RKO (cell line): ENCODE measurements at places on chromosomes 4 and X.

DNA sequence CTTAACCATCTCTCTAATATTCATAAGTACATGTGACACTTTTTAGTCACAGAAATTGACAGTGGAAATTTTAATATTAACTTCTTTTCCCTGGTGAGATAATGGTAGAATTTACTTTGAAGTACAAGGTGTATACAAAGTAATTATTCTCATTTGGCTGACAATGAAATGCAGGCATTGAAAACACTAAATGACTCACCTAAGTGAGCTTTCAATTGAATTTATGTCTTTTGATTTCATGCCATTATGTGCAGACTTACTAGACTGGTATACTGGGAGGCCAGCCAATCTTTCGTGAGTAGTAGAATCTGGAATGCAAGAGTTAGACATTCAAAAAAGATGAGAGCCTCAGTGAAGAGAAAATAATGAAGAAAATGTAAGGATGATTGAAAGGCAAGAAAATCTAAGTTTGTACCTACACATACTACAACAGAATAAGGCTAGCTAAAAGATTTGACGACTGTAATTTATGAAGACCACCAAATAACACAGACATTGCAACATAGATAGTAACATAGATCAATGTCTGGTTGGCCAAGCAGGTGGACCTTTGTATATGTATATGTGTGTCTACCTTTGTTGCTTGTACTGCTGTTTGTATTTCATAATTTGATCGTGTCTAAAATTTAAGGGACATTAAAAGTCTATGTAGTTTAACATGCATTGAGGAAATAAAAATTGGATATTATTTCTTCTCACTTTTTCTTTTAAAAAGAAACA lies 459.7 kb downstream of the IL15 start:
- peak; percentile 83 for DNase-seq

GRCh38 chrX:112826023-112826422 lies 14.6 kb downstream of the AMOT start:
- DNase-seq: no peak

- no peak for DNase-seq
These were observed 8.4 kb downstream of the TMEM271 start for GRCh38 chr4:567457-568350.

GRCh38 chr4:113637363-113637762 lies 124.2 kb downstream of the CAMK2D start:
- DNase-seq: no peak

DNA sequence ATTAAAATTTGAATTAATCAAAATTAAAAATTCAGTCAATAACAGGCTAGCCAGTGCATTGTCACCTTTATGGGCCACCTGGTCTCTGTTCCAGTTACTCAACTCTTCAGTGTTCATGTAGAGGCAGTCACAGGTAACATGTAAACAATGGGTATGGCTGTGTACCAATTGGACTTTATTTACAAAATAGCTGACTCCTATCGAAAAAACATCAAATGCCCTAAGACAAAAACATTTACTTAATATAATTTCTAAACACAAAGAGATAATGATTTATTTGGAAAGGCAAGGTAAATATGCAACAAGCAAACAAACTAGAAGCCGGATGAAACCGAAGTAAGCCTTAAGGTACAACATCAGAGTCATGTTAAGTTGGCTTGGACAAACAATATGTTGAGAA lies 8.8 kb downstream of the TMEM150C start:
- DNase-seq: no peak

GRCh38 chr4:42399393-42399792 lies 2.1 kb downstream of the SHISA3 start:
- no peak for DNase-seq

DNA sequence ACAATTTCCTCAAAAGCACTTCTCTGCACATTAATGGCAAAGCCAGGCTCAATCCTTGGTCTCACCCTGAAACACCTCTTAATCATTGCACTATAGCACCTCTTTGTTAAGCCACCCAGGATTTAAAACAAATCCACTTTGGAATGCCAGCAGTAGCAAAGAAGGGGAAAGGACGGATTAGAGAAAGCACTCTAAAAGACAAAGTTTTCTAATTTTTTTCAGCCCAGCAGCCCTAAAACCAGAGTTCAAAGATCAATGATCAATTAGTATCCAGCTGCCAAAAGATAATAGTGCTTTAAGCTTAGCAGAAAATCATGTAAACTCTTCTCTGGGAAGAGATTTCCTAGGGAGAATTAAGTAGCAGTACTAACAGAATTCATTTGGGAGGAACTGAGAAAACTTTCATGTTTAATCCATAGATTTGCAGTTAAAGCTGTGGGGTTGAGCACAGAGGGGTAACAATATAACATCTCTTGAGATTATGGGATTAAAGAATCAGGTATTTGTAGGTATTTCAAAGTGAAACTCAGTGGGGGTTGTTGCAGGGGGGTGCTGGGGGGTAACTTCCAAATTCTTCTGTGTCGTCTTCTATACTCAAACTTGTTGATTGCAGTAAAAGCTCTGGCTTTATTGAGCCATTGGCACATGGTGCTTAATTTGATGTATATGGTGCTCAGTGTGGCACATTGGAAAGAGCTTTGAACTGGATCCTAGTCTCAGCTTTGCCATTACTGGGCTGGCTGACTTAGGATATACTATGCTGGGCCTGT lies 61.8 kb downstream of the LRRC66 start:
- no peak for DNase-seq

DNA sequence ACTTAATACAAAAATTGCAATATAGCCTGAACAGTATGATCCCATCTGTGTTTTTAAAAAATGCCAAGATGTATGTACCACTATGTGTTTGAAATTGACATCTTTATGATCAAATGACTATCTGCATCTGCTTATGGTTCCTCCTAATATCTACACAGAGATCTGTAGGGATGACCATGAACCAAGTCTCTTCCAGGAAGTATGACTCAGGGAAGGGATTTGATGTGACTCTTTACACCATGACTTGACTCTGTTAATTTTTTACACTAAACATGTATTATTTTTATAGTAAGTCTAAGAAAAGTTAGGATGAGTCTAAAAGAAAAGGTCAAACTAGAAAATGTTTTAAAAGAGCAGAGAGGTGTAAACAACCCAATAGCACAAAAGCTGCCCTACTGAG lies 164.0 kb downstream of the SH3KBP1 start:
- peak; percentile 7 for DNase-seq

DNA sequence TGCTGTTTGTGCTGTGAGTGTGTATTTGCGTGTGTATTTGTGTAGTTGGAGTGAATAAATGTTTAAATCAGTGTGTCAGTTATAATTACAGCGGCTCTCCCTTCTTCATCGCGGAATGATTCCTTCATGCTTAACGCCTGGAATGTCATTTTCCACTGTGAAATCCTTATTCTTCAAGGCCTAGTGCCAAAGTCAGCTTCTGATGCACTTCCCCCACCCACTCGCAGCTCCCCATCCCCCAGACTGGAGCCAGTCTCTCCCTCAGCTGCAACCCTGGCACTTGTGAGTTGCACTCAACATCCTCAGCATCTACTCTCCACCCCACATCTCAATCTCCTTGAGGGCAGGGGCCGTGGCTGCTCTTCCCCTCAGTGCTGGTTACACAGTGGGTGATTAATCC lies 583.0 kb downstream of the BCOR start:
- DNase-seq: no peak

- no peak for DNase-seq
These were observed 24.7 kb upstream of the NAP1L5 start for GRCh38 chr4:88722276-88722780.

GRCh38 chr4:175412161-175412560 lies 399.9 kb downstream of the GPM6A start:
- DNase-seq: no peak

DNA sequence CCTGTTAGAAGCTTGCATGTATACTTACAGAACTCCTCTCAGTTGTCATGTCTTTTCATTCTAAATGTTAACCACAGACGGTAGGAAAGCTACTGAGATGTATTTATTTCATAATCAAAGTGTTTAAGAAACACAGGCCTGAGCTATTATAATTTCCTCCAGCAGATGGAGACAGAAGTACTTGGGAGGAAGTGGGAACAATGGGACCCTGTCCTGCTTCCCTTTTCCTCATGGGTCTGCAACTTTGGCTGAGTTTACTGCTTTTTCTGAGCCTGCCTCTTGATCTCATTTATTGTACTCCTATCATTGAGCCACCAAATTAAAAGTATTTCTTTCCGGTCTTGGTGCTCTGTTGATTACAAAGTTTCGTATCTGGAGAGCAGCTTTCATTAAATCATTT lies 67.7 kb upstream of the SPANXN2 start:
- DNase-seq: peak; percentile 33

DNA sequence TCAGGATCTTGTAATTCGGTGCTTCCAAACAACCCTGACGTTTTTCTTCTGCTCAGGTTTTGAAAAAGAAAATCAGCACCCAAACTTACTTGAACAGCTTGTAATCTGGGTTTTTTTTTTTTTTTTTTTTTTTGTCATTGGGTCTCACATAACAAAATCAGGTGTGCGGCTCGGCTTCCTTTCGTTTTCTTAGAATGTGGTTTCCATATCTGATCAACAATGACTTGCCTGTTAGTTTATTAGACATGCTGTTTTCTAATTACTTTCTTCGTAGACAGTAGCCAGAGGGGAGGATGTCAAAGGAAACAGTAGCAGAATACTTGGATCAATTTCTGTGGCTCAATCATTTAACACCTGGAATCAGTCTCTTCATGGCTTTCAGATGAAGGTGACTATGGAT lies 890 bp upstream of the FREM3 start:
- no peak for DNase-seq

DNA sequence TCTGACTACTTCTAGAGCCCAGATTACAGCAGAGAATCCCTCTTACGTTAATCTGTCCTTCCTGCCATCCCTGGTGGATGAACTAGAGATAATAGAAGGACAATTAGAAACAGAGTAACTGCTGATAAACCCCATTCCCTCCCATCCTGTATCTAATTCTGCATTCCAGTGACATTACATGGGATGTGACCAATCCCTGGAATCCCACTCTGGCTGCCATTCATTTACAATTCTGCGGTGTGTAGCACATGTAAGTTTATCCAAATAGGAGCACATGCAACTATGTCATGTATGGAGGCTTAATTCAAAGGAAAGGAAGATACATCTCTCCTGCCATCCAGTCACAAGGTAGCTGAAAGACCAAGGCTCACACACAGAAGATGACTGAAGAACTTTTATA lies 339.5 kb downstream of the GPAT3 start:
- DNase-seq: no peak

GRCh38 chr4:13294961-13295605 lies 189.1 kb downstream of the RAB28 start:
- DNase-seq: no peak

DNA sequence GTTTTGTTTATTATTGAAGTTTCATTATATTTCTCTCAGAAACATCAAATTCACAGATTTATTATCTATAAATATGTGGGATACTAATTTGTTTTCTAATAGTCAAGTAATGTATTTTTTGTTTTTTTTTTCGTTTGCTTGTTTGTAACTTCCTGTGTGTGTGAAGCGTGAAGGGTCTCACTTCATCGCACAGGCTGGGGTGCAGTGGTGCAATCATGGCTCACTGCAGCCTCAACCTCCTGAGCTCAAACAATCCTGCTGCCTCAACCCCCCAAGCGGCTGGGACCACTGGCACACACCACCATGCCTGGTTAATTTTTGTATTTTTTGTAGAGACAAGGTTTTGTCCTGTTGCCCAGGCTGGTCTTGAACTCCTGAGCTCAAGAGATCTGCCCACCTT lies 55.1 kb downstream of the SH3RF1 start:
- DNase-seq: no peak

GRCh38 chr4:74258963-74259362 lies 49.3 kb upstream of the EPGN start:
- DNase-seq: no peak

GRCh38 chr4:129218897-129219296 lies 122.9 kb downstream of the C4orf33 start:
- DNase-seq: no peak

DNA sequence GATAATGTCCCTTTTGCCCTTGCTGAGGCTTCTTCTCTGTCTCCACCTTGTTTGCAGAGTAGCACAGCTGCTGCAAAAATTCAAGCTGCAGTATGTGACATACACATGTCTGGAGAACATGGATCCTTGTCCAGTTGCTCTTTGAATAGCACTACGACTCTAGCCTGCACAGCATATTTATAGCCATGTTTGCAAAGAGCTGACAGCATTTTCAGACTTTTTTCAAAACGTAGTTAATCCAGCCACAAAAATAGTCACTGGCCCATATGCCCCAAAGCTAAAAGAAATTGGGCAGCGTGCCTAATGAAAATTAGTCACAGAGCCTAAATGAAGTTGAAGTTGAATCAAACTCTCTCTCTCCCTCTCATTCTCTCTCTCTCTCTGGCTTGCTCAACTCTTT lies 17.5 kb downstream of the SLC16A2 start:
- DNase-seq: no peak

GRCh38 chrX:1327651-1328304 lies 8.8 kb upstream of the IL3RA start:
- no peak for DNase-seq

- DNase-seq: no peak
These were observed 455.9 kb downstream of the AFF2 start for GRCh38 chrX:148956352-148956751.

GRCh38 chr4:184528051-184528450 lies 53.7 kb upstream of the IRF2 start:
- no peak for DNase-seq

DNA sequence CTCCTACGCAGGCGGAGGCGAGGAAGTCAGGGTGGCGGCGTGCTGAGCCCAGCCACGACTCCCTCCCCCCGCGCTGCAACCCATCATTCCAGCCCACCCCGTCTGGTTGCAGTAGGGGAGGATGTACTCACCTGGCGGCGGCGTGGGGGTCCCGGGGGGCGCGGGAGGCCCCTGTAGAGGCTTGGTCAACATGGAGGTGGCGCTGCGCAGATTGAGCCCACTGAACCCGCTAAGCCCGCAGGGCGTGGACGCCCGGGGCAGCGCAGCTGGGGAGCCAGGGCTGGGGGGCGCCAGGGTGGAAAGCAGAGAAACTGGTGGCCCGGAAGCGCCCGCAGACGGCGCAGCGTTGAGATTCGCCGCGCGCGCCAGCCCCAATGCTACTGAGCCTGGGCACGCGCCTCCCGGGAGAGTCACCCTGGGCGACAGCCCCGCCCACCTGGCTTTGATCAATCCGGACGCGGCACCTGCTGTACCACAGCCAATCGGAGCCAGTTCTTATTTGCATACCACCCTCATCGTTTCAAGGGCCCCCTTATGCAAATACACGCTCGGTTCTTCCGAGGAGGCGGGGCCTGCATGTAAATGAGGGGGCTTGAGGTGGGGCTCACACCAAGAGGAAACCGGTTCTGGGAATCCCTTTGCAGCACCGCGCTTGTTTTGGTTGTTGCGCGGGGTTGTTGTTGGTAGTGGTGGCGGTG lies at the start of gene PIM2:
TSS of gene PIM2 (minus strand) at position 382 of the 698 bp plus-strand sequence. CDS start at position 192, 190 bp downstream.
- peak; percentile 94 for DNase-seq

DNA sequence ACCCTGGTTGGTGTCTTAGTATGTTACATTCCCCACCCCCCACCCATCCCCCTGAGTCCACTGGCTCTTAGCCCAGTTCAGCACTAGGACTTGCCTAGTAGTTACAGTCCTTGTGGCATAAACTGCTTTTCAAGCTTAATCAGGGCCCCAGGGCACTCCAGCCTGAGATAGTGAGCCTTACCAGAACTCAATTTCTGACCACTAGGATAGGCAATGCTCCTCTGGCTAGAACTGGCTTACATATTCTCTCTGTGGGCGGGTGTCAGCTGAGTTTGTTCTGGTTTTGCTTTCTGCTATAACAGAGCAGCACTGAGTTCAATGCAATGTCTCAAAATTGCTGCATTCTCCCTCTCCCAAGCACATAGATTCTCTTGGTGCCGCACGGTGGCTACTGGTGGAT lies 391.4 kb upstream of the DIPK2B start:
- DNase-seq: no peak
